ENCODE measurements at places on chromosomes 5 and 9.

GRCh38 chr9:91253488-91253887 lies 108.2 kb downstream of the AUH start:
- DNase-seq = no peak

DNA sequence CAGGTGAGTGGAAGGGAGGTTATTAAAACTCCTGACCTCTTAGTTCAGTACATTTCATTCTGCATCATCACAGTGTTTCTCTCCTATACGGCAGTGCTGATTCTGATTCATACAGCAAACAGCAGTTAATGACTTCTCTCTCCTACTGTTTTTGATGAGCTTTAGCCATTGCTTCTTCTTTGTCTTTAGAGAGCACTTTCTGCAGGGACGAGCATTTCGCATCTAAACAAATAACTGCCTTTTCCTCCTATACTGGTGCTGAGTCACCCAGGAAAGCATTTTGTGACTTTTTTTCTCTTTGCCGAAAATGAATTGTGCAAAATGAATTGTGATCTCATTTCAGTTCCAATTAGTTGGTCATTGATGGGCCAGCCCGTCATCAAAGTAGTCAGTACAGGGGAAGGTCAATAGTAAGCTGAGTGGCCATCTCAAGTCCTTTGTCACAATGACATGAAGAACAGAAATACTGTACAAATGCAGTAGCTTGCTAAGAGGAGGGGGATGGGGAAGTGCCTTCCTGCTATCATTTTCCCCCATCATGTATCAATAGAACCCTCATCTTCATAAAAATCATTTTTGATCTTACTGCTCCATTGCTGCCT lies 98.5 kb downstream of the INSYN2B start:
- DNase-seq = no peak

- no peak for DNase-seq
Observed at GRCh38 chr5:79086116-79086515, 16.5 kb downstream of the BHMT2 start.

- DNase-seq = no peak
Observed at GRCh38 chr5:171444582-171444981, 25.1 kb downstream of the FGF18 start.

- DNase-seq = no peak
Observed at GRCh38 chr9:110291921-110292557, 35.7 kb upstream of the TXN start.

GRCh38 chr5:146828385-146828784 lies 50.2 kb downstream of the PPP2R2B start:
- no peak for DNase-seq

- peak; percentile 42 for DNase-seq
Observed at GRCh38 chr5:138952962-138953361, 77.8 kb upstream of the LRRTM2 start.

DNA sequence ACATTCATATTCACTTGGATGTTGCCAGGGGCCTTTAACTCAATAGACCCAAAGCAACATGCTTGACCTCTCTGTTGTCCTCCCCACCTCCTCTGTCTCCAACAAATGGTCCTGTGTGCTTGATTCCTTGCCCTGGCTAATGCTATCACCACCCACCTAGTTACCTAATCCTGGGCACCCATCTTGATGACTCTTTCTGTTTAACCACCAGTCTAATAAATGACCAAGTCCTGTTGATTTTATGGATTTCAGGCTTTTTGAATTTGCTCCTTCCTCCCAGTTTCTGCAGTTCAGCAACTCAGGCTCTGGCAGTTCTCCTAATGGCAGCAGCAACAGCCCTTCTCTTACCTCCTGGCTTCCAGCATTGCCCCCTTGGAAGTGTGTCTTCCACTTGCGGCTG lies 246.3 kb upstream of the KLF4 start:
- no peak for DNase-seq

GRCh38 chr5:18749763-18750162 lies 1115.5 kb downstream of the TAF11L14 start:
- DNase-seq = no peak

DNA sequence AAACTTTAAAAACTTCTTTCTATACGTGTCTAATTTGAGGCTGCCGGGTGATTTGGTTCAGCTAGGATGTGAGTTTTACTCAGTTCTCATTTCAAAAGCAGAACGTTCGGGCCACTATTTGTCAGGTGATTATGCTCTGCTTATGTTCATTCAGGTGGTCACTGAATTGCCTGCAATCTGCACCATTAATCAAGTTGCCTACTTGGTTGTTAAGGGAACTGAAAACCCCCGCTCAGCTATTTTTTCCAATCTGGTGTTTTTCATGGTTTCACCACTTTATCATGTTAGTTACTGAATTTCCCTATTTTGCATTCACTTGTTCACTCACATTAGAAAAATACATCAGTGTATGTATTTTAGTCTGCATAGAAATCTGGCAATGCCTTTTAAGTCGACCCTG lies 523.0 kb downstream of the CSNK1G3 start:
- DNase-seq = no peak

DNA sequence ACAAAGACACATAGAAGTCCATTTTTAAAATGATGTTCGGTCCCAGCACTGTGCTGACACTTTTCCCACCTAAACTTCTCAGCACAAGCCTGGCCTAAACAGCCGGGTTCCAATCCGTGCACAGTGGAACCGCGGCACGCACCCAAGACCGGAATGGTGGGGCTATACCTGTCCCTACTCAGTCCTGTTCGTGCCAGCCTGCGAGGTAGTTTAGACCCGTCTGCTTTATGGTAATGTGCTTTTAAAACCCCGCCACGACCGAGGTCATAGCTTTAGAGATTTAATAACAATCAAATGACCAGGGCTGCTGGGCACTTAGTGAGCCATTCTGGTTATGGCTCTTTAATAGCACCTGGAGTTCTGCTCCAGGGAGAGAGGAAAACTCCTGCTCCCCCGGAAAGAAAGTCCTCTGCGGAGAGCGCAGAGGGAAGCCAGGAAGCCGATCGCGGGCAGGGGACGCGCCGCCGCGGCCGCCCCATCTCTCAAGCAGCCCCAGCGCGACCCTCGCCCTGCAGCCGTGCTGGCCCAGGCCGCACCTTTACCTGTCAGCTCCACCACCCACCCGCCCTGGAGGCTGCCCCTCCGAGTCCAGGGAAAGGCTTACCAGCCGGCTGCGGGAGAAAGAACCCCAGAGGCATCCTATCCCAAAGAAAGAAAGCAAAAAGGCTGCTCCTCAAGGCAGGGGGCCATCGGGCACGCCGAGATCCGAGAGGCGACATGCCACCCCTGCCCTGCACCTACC lies 511 bp downstream of the ARL15 start:
- DNase-seq = peak; percentile 25

- DNase-seq = no peak
Observed at GRCh38 chr9:85647571-85647970, 94.2 kb downstream of the AGTPBP1 start.

DNA sequence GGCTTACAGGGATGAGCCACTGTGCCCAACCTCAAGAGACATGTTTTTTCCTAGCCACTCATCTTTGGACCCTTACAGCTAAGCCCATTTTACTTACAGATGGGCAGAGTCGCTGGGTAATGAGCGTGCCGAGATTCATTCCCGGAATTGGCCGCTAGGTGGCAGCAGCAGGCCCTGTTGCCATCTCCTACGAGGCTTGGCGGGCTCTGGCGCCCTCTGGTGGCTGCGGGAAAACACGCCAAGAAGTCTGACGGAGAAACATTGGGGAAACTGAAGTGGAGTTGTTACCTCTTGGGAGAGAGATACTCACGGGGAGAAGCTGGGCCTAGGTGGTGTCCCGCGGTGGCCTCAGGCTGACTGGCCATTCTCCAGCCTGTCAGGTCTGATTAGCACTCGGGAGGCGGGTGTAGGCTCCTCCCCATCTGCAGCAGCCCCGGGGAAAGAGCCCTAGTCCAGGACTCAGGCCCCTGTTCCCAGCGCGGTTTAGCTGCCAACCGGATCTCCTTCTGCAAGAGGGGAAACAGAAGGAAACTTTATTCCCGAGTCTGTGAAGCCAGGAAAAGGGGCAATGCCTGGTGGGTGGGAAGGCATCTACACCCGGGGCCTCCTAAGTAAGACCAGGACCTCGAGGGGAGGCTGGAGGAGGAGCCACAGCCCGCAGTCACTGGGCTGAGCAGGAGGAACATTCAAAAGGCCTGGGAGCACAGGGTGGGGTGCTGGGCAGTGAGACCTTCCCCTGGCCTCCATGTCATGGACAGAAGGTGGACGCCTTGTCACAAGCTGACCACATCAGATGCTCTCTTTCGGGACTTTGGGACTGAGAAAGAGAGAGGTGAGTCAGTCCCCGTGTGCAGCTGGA lies 9.7 kb downstream of the PTGES2 start:
- DNase-seq = peak; percentile 79

DNA sequence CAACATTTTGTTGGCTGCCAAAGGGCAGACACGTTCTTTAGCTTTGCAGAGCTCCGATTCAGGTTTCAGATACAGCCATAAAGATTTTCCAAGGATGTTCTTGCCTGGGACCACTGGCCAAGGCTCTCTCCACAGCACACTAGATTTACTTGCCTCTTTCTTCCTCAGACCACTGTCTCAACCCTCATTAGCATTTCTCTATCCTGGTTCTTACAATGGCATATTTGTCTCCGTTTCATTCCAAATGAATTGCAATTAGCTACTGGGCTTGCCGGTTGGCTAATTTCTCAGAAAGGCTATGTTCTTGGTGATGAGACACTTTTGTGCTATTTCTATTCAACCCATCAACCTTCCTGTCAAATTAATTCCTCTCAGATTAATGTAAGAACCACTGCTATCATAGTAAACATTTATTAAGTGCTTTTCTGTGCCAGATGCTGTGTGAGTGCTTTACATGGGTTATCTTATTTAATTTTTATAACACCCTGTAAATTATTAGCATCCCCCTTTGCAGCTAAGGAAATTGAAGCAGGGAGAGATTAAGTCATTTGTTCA lies 118.4 kb upstream of the NR3C1 start:
- DNase-seq = no peak

GRCh38 chr5:172905346-172906140 lies 53.7 kb upstream of the RPL26L1 start:
- DNase-seq = no peak

DNA sequence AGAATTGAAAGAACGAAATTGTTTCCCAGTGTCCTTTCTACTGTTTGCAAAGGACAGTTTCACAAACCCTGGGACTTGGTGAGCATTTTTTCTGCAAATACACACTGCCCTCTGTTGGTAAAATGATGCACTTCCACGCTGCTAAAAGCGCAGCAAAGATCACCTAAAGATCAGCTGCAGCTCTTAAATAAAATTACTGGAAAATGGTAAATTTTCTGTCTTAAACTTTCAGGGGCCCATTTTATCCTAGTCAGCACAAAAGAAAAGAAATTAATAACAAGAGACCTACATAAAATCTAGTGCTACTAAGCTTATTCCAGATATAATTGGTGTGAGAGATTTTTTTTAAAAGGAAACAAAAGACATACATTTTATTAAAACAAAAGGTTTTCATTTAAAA lies 566.0 kb downstream of the CAAP1 start:
- peak; percentile 80 for DNase-seq

- DNase-seq = no peak
Observed at GRCh38 chr9:109745335-109746283, 34.4 kb upstream of the PALM2AKAP2 start.

DNA sequence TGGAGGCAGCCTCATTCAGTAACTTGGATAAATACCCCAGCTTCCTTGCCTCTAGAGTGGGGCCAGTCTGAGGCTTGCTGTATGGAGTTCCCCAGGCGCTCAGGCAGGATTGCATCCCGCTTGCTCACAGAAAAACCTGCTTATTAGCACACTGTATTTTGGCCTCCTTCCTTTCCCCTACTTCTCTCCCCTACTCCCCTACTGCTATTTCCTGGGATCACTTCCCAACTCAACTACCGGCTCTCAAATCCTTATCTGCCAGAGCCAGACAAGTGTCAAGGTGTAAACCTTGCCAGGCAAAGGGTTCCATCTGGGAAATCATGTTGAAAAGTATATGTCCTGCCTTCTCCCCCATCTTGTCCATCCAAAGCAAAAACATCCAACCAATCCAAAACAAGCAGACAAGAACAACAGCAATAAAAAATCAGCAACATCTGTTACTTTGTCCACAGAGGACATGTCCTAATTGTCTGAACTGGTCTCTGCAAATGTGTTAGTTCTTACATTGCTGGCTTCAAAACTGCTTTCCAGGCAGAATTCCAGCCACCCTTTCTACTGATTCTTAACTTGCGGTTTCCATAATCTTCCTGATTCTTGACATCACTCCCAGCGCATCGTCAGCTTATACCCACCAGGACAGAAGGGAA lies 164.1 kb upstream of the SEMA6A start:
- no peak for DNase-seq

DNA sequence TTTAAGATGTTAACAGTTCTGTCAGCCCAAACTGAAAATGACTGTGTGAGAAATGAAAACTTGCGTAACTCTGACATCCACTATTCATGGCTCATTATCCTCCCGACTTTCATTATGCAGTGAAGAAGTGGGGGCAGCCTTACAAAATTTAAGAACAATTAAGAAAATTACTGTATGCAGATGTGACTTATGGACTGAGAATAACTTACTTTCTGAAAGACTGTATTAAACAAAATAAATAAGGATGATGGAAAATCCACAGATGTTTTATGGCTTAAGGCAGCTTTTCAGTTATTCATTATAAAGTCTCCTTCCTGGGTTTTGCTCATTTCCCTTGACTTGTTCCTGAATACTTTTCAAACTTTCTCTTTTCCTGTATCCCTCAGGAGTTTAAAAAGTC lies 55.2 kb downstream of the GRIN3A start:
- DNase-seq = no peak

GRCh38 chr5:108728566-108729241 lies 19.0 kb upstream of the FER start:
- no peak for DNase-seq

- no peak for DNase-seq
Observed at GRCh38 chr9:121107029-121107428, 32.3 kb downstream of the CNTRL start.

DNA sequence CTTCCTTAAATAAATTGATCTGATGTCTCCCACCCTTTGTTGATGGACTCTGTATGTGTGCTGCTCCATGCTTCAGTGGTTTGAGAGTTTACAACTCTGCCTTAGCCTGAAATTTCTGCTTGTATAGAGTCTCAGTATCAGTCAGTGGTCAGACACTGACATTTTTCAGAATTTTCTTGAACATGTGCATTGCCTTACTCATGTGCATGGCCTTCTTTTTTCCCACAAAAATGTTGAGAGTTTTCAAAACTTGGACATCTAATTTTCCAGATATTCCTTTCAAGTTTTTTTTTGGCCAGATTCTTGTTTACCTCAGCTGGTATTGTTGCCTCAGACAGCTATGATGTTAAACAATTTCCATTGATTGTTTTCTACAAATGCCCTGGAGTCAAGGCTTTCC lies 427.1 kb upstream of the CHD1 start:
- DNase-seq = no peak

GRCh38 chr9:133999851-134000265 lies 7.7 kb upstream of the VAV2 start:
- no peak for DNase-seq
